ENCODE measurements at places on chromosomes 12 and 14.
A peak's percentile ranks its signal among the peaks of the same experiment; 100 is the strongest.

GRCh38 chr12:97995559-97995958, 519.8 kb upstream of the TMPO start:
- DNase-seq: no peak

- no peak for DNase-seq
Measured at GRCh38 chr12:108696996-108697290, 34.4 kb downstream of the CORO1C start.

- no peak for DNase-seq
Measured at GRCh38 chr14:49280566-49280965, 305.6 kb downstream of the RPS29 start.

DNA sequence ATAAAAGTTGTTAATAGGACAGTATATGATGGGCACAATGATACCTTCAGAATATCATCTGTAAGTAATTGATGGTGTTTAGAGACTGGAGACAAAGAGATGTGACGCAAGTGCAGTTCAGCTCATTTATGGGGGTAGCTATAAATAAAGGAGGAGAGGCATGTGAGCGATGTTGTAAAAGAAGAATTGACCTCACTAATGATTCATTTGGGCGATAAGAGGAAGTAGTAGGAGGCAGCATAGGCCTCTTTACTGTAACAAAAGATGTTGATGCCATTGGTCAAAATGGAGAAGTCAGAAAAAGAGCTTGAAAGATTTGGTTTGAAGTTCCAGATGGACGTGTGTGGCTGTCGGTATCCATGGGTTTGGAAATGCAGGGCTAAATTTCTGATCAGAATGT, 70.0 kb downstream of the FLRT2 start:
- DNase-seq: no peak

- DNase-seq: no peak
Measured at GRCh38 chr12:15368812-15369211, 46.5 kb downstream of the PTPRO start.

- no peak for DNase-seq
Measured at GRCh38 chr12:107632246-107632645, 53.4 kb upstream of the PWP1 start.

GRCh38 chr14:20682127-20682434, 2.3 kb upstream of the RNASE4 start:
- no peak for DNase-seq

DNA sequence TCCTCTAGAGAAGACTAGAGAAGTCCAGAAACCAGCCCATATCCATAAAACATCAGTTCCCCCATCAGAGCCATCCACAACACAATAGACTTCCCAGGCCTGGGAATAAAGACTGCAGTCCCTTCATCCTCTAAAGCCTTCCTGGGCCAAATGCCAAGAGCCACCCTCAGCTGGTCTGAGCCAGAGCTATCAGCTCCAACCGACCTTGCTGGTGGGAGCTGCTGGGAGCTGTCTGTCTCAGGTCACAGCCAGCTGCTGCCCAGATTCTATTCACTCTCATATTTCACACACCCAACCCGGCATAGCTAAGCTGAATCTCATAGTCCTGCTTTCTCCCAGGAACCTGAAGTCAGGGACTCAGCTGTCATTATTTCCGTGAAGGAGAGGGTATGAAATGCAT, 10.9 kb upstream of the TFCP2 start:
- DNase-seq: no peak

DNA sequence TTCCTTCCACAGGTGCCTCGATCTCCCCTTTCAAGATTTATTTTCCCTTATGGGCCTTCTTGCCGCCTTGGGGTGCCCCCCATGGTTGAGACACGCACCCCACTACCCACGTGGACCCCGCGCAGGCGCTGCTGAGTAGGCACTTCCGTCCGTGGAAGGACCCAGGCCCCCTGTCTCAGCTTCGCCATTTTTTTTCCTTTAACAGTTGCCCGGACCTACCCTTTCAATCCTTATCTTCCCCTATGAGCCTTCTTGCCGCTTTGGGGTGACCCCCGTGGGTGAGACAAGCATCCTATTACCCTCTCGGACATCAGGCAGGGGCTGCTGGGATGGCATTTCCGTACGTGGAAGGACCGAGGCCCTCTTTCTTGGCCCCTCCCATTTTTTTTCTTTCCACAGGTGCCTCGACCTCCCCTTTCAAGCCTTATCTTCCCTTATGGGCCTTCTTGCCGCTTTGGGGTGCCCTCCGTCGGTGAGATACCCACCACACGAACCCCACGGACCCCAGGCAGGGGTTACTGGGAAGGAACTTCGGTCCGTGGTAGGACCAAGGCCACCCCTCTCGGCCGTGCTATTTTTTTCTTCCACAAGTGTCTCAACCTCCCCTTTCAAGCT, 268.2 kb downstream of the ALG10 start:
- no peak for DNase-seq

GRCh38 chr12:1348606-1349005, 245.8 kb downstream of the FBXL14 start:
- no peak for DNase-seq

GRCh38 chr12:118073768-118074167, 12.8 kb upstream of the WSB2 start:
- DNase-seq: no peak

DNA sequence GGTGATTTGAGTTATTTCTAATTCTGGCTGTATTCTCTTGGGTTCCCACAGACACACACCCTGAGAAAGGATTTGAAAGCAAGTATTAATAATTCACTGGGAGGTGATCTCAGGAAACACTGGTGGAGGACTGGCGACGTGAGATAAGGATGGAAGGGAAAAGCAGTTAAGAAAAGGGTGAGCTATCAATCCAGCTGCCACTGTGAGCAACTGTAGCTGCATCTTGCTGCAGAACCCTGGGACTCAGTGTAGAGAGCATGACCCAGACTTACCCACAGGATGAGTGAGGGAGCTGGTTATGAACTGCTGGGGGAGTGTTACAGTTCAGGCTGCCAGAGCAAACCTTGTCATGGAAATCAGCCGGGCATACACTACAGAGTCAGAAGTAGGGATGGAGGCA, 71.9 kb downstream of the RESF1 start:
- peak; percentile 14 for DNase-seq

- DNase-seq: no peak
Measured at GRCh38 chr12:65859519-65859918, 35.2 kb downstream of the HMGA2 start.
